Cerebellar nuclear complex (tissue), 1 donor: ENCODE measurements at places on chromosomes 1 and 21.
A peak's percentile ranks its signal among the peaks of the same experiment; 100 is the strongest.

DNA sequence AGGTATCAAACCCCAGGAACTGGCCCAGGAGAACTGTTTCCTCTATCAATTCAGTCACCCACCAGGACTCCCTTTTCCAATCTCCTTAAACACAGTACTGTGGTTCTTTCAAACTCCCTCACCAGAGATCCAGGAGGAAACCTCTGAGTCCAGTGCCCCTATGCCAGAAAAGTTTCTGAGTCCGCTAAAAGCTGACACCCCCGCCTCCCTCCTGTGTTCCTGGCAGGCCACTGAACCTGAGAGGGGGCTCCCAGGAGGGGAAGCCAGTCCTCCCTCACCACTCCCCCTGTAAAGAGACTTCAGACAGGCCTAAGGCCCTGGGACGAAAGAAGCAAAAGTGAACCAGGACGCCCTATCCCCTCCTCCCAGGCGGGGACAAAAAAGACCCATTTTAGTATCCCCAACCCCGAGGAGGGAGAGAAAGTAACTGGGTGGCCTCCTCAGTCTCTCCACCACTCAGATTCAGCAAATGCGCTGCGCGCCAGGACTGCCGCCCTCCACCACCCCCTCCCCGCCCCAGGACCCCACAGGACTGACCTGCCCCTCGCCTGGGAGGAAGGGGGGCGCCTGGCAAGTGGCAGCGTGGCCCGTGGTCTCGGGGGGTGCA is 624 bp downstream of the SLC41A1 start:
- no peak for DNase-seq

DNA sequence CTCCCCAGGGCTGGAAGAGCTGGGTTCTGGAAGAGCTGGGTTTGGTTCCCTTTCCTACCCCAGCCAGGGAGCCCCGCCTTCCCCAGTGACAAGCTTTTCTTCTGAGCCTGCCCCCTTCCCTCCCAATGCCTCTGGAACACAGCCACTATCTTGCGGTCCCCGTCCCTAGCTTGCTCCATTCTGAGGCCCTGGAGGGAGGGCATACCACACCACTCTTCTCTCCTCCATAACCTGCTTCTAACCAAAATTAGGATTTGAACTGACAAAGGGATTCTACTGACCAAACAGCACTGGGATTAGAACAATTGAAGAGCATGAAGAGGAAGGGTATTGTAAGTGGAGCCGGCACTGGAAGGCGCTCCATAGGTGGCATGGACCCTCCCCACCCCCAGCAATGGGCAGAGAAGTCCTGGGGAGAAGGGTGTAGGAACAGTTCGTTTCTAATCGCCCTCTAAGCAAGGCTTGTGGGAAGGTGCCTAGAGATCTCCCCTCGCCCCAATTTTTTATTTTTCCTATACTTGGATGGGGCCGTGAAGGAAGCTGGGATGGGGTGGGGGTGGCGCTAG is 690 bp downstream of the C1orf216 start:
- no peak for DNase-seq

DNA sequence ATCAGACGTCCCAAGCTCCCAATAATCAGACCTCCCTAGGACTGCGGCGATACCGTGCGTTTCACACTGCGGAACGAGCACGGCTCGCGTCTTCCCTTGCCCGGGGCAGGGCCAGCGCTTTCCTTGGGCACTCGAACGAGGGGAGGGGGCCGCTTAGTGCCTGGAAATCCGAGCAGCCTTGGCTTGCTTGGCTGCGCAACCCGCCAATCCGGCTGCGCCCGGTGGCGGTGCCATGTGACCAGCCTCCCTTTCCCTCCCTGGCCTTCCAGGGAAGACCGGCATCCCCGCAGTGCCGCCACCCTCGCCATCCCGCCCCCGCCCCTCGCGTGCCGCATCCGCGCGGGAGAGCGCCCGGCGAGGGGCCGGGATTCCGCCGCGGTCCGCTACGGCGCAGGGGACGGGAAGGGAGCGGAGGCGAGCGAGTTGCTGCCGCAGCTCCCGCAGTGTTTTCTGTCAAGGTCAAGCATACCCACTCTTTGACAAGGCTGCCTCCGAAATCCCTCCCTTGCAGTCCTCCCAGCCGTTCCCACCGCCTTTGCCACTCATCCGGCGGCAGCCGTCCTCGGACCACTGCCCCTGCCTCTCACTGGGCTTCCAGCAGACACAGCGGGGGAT is 8.3 kb upstream of the RNF19B start:
- peak; percentile 54 for DNase-seq

DNA sequence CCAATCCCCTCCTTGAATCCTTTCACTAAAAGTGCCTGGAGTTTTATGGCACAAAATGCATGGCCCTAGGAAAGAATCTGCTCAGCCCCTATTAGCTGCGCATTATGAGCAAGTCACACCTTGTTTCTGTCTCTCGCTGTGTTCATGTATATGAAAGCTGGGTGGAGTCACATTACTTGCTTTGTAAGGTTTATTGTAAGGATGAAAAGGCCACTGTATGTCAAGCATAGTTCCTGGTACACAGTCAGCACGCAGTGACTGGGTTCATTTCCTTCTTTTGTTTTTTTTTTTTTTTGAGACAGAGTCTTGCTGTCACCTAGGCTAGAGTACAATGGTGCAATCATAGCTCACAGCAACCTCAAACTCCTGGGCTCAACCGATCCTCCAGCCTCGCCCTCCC is 6.7 kb upstream of the SLC9A1 start:
- DNase-seq = no peak

DNA sequence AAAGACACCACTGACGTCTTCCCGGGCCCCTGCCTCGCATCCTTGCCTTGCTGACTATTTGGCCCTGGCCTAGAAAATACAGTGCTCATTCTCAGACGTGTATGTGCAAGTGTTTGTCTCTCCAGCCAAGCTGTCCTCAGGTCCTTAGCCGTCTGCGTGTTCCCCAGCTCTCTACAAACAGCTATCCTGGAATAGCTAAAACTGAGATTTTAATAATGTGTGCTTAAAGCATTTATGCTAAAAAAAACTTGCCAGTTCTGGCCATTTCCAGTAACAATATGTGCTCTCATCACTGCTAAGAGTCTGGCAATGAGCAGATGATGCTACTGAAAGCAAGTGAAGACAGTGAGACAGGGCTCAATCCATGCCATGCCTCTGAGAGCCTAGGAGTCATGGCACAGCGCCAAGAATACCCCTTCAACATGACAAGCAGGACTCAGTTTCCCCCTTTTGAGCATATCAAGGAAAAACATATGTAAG is 55.7 kb downstream of the IRF2BP2 start:
- no peak for DNase-seq
